ENCODE measurements at places on chromosomes 16 and 17. TPM values are rescaled to one million over a fixed set of nuclear protein-coding genes. Genes with fewer than 3 reads are reported as not detected.

GRCh38 chr17:45889579-45889978, 4.8 kb upstream of the MAPT start:
- DNase-seq = no peak

- DNase-seq = no peak
Observed at GRCh38 chr17:8986295-8986694, 20.8 kb upstream of the PIK3R5 start.

The TMC7 gene
- not detected for total RNA-seq

- DNase-seq = no peak
Observed at GRCh38 chr16:68400924-68401460, 47.3 kb downstream of the SMPD3 start.

GRCh38 chr16:15682105-15682570, 32.1 kb downstream of the NDE1 start:
- no peak for DNase-seq

DNA sequence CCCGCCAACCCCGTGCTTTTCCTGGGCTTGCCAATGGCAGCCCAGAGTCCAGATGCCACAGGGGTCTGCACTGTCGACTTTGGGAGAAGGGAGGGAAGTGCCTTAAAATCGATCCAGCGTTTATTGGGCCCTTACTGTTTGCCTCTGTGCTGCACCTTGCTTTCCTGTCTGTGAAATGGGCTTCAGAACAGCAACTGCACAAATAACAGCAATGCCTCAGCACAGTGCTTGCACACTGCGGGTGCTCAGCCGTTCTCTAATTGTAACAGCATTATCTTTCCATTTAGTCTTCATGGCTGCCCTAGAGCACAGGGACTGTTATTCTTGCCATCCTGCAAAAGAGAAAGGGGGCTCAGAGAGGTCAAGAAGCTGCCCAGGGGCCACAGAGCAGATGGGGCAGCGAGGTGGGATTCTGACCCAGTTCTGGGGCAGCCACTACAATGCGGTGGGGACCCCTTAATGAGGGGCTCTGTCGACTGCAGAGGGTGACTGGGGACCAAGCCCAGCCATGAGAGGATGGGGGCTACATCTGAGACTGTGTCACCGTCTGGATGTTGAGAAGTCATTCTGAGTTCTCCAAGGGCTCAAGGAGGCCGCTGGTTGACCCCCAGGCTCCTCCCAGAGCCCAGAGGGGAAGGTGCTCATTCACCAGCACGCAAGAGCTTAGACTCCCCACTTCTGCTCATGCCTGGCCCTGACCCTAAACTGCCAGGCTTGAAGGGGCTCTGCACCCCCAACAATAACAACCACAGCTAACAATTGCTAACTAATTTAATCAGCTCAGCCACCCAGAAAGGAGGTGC, 9.4 kb upstream of the FOXF1 start:
- DNase-seq = no peak

DNA sequence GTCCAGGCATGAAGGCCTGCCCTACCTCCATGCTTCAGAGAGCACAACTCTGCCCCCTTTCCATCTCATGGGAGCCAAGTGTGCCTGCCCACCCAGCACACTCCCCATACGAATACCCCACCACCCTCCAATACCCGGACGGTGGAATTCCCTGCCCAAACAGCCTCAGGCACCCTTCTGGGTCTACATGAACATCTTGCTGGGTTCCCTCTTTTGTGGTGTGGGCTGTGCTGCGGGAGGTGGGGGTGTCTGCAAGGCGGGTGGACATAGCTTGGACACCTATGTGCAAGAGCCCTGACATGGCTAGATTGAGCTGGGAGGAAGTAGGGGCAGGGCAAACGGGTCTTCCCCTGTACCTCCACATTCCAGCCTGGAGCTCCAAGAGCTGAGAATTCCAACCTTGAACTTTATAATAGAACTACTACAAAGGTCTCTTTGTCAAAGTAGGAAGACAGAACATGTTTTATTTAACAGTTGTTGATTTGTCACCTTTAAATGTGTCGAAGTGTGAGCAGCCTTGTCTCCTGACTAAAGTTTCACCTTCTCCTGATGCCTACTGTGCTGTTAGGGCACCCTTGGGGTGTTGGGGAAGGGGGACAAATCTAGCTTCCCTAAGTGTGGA, 9.1 kb downstream of the SLC6A2 start:
- DNase-seq = no peak

DNA sequence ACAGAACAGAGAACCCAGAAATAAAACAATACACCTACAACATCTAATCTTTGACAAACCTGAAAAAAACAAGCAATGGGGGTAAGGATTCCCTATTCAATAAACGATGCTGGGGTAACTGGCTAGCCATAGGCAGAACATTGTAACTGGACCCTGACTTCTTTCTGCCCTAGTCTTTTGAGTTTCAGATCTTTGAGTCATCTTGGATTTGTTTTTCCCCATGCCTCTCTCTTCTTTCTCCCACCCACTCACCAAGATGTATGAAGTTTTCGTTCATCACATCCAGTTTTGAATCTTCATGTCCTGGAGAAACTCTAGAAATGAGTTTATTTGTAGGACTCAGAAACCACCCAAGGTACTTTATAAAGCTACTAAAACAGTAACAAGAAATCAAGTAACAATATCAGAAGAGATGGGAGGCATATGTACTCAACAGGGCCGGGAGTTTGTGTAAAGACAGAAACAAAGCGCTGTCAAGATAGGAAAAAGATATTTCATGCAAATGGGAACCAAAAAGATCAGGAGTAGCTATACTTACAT, 39.0 kb downstream of the HSD17B2 start:
- DNase-seq = no peak

DNA sequence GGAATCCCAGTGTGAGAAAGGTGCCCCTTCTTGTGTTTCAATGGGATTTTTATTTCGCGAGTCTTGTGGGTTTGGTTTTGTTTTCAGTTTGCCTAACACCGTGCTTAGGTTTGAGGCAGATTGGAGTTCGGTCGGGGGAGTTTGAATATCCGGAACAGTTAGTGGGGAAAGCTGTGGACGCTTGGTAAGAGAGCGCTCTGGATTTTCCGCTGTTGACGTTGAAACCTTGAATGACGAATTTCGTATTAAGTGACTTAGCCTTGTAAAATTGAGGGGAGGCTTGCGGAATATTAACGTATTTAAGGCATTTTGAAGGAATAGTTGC, 567 bp downstream of the UBB start:
- no peak for DNase-seq

- no peak for DNase-seq
Observed at GRCh38 chr16:82773018-82773417, 146.2 kb downstream of the CDH13 start.

The SHISA9 gene
- not detected for total RNA-seq

The SLC9A5 gene
- total RNA-seq = 6.4 TPM

The ADAD2 gene
- not detected for total RNA-seq

The SENP3 gene
- 69.6 TPM for total RNA-seq

The CACNG1 gene
- total RNA-seq = not detected

GRCh38 chr16:62573466-62573865, 537.2 kb upstream of the CDH8 start:
- DNase-seq = no peak

DNA sequence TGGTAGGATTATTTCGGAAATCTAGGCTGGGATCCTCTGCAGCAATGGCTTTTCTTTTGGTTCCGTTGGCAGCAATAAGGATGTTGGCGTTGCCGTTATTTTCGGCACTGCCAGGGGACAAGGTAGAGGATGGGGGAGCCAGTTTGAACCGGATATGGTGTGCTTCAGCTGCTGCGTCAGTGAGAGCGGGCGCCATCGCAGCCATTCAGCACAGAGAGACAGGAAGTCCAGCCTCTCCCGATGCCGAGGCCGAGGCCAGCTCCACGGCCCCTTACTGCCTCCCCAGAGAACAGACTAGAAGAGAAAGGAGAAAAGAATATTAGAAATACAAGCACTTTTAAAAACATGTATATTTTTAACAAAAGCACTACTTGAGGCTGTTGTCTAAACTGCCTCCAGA, 21.3 kb downstream of the KANSL1 start:
- DNase-seq = no peak

DNA sequence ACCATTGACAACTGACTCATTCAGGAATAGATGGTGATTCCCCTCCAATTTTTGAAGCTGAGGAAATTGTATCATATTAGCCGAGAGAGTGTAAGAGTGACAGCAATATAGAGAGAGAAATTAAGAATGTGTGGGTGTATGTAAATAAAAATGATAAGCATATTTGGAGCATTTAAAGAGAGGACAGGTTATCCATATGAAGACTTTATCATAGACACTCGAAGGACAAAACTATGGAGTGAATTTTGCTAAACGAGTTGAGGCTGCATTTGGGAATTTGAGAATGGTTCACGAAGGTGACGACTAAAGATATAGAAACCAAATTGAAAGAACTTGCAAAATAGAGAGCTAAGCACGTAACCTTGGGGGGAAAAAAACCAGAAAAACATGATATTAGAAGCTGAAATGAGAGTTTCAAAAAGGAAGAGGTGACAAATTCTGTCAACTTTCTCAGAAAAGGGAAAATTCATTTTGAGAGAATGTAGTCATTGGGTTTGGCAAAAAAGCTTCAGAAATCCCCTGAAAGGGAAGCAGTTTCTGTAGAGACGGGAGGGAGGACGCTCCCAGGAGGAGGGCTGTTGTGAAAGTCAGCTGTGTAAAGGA, 129.7 kb downstream of the KCNJ2 start:
- DNase-seq = no peak

GRCh38 chr17:79836972-79837887, 2.0 kb downstream of the CBX4 start:
- peak; percentile 46 for DNase-seq

The ZNF597 gene
- 1.8 TPM for total RNA-seq

DNA sequence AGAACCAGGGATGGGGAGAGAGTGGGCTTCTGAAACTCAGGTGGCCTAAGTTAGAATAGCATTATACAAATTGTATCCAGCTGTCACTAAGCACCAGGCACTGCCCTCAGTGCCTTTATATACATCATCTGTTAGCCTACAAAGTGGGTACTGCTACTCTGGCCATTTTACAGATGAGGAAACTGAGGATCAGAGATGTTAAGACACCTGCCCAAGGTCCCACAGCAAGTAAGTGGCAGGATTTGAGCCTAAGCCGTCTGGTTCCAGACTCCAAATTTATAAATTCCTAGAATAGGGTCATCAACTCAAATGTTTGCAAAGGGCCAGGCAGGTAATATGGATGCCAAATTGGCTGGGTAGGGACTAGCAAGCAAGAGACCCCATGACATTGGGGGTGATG, 2.3 kb downstream of the ORAI3 start:
- DNase-seq = no peak

Data from activated T-helper 2 cell treated with anti-CD3 and anti-CD28 coated beads, Interferon-gamma antibody, Interleukin-2, Interleukin-4, amounts not matched to agents 10 μg/mL and 5 μg/mL and 100 μg/mL, durations not matched to agents 14 hours and 24 hours and 36 hours (primary cell).